Thyroid gland (tissue), 4 donors: ENCODE measurements at places on chromosomes 16 and 17. TPM values are rescaled to one million over a fixed set of nuclear protein-coding genes. Genes with fewer than 3 reads are reported as not detected.

DNA sequence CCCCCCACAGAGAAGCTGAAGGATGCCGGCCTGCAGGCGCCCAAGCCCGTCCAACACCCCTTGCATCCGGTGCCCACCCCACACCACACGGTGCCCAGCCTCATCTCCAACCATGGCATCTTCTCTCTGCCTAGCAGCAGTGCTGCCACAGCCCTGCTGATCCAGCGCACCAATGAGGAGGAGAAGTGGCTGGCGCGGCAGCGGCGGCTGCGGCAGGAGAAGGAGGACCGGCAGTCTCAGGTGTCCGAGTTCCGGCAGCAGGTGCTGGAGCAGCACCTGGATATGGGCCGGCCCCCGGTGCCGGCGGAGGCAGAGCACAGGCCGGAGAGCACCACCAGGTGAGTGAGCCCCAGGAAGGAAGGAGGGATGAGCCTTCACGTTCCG is 31.5 kb downstream of the GINS2 start:
- no peak for DNase-seq

DNA sequence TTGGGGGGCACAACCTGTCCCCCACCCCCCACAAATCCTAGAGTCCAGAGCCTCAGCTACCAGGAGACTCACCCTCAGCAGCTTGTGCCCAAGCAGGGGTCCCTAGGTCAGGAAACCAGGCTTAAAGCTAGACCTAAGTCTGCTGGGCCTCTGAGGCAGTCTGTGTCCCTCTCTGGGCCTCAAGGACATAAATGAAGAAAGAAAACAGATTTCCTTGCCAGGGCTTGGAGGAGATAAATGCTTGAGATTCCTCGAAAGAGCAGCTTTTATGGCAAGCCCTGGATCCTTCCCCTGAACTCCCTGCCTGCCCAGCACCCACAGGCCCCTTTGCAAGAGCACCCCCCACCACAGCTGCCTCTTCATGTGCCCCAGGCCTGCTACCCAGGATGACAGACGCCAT is 3.3 kb downstream of the SRCIN1 start:
- no peak for DNase-seq

SLC52A1 gene
- total RNA-seq: not detected

CHD9NB gene
- not detected for total RNA-seq

- no peak for DNase-seq
Observed at GRCh38 chr16:81624760-81625543, 154.1 kb upstream of the PLCG2 start.

SCNN1G gene
- 6.5 TPM for total RNA-seq

DNA sequence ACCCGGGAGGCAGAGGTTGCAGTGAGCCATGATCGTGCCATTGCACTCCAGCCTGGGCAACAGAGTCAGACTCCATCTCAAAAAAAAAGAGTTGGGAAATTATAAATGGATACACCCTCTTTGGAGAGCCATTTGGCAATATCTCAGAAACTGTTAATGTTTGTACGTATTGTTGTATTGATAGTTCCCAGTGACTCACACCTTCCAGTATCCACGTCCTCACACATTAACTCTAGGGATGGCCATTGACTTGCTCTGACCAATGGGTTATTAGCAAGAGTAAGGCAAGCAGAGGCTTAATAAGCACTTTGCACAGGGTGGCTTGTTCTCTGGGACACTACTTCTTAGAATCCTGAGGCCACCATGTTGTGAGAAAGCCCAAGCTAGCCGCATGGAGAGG is 107.6 kb upstream of the LHX1 start:
- no peak for DNase-seq

GRCh38 chr17:52140601-52141000 is 17.9 kb downstream of the CA10 start:
- DNase-seq: no peak

DNA sequence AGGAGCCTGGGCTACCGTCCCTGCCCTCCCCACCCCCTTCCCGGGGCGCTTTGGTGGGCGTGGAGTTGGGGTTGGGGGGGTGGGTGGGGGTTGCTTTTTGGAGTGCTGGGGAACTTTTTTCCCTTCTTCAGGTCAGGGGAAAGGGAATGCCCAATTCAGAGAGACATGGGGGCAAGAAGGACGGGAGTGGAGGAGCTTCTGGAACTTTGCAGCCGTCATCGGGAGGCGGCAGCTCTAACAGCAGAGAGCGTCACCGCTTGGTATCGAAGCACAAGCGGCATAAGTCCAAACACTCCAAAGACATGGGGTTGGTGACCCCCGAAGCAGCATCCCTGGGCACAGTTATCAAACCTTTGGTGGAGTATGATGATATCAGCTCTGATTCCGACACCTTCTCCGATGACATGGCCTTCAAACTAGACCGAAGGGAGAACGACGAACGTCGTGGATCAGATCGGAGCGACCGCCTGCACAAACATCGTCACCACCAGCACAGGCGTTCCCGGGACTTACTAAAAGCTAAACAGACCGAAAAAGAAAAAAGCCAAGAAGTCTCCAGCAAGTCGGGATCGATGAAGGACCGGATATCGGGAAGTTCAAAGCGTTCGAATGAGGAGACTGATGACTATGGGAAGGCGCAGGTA is 762 bp downstream of the CDK12 start:
- peak; percentile 67 for DNase-seq

- DNase-seq: no peak
Observed at GRCh38 chr17:17425591-17425990, 51.2 kb upstream of the MED9 start.

BRIP1 gene
- total RNA-seq: 0.40 TPM

DNA sequence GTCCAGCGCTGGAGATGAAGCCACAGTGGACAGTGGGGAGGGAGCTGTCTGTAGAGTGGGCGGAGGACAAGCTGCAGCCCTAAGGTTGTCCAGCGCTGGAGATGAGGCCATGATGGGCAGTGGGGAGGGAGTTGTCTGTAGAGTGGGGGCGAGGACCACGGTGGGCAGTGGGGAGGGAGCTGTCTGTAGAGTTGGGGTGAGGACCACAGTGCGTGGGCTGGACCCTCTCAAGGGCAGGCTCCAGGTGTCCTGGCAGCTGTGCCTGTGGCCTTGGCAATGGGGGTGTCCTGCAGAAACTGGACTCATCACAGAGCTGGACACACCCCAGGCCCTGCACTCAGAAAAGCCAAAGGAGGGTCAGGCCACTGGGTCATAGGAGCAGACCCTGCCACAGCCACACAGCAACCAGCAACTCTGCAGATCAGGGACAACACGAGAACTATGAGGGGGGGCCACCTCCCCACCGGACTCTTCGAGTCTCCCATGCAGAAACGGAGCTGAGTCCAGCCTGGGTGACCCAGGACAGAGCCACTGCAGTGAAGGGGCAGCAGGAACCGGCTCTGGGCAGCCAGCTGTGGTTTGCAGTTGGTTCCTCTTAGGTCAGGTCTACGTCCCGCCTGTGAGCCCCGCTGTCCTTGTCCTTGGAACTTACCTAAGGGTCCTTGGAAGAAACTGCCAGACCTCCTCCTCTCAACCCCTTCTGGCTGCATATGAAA is 33.4 kb upstream of the CBFA2T3 start:
- no peak for DNase-seq
